Karpas-422 (cell line): ENCODE measurements at places on chromosomes 16 and 17. TPM values are rescaled to one million over a fixed set of nuclear protein-coding genes. Genes with fewer than 3 reads are reported as not detected.

TAT gene
- total RNA-seq: not detected in 2 replicates

ITGB3 gene
- 16.4 and 19.6 TPM in 2 replicates for total RNA-seq

FBXW10 gene
- total RNA-seq: not detected in 2 replicates

CACNB1 gene
- total RNA-seq: 9.1 and 13.6 TPM in 2 replicates

HSD3B7 gene
- 0.65 and 2.7 TPM in 2 replicates for total RNA-seq

GPRC5C gene
- total RNA-seq: not detected in 2 replicates

SLC16A11 gene
- total RNA-seq: not detected in 2 replicates

PRAC2 gene
- not detected in 2 replicates for total RNA-seq

DHX58 gene
- total RNA-seq: 12.6 and 20.3 TPM in 2 replicates

DNA sequence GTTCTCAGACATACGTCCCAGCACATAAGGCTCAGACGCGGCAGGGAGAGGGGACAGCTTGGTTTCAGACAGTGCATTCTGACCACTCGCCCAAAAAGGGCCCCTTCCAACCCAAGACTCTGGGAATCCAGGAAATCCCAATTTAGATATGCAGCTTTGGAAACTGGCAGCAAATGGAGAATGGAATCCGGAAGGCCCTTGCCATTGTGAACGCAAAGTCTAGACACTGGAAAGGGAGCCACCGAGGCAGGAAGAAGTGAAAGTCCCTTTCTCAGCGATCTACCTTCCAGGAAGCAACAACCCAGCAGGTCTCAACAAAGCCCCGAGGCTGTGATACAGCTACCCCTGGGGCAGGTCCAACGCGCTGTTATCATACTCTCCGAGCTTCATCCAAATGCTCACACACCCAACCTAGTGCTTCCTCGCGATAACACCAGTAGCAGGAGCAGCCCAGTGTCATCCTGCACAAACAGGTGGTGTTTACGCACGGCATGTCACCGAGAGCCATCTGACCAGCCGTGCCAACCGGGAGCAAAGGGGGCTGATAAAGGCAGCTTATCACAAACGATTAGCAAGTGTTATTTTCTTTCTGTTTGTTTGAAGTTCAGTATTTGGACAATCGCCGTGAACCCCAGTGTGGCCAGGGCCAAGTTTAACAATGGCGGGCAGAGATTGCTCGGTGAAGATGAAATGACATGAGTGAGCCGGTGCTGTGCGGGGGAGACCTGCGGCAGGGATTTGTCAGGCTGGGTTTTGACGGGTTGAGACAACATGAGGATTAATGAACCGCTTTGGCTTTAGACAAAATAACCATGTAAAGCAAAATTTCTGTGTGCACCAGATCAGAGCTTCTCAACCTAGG is 240.6 kb downstream of the FOXL1 start:
- DNase-seq: no peak

GRCh38 chr16:73018821-73019456 is 29.0 kb downstream of the ZFHX3 start:
- DNase-seq: no peak

GRCh38 chr16:85054948-85055492 is 27.4 kb downstream of the KIAA0513 start:
- DNase-seq: no peak

DNA sequence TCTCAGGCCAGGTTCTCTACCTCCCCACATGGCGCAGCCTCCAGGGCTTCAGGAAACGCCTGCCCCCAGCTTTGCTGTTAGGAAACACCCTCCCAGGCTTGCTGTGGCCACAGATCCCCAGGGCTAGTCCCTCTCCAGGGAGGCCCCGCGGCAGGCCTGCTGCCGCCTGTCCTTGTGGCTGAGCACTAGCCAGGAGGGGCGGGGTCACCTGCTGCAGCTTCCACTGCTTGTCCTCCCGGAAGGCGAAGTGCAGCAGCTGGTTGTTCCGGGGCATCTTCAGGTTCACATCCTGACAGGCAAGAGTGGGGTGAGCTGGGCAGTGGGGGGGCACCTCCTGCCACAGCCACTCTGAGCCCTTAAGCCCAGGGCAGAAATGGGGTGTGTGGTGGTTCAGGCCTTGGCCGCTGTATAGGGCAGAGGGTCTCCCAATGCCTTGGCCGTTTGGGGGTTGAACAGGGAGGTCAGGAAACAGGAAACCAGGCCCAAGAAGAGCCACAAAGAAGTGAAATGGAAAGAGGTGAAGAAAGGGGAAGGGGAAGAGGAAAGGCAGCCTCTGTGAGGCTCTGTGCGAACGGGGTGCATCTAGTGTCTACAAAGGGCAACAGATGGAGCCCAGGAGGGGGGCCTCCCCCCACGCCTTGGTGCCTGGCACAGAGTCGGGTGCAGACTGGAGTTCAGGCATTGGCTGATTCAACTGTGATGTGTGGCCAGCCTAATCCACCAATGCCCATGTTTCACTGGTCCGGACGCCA is 2.0 kb downstream of the ROGDI start:
- no peak for DNase-seq

DNA sequence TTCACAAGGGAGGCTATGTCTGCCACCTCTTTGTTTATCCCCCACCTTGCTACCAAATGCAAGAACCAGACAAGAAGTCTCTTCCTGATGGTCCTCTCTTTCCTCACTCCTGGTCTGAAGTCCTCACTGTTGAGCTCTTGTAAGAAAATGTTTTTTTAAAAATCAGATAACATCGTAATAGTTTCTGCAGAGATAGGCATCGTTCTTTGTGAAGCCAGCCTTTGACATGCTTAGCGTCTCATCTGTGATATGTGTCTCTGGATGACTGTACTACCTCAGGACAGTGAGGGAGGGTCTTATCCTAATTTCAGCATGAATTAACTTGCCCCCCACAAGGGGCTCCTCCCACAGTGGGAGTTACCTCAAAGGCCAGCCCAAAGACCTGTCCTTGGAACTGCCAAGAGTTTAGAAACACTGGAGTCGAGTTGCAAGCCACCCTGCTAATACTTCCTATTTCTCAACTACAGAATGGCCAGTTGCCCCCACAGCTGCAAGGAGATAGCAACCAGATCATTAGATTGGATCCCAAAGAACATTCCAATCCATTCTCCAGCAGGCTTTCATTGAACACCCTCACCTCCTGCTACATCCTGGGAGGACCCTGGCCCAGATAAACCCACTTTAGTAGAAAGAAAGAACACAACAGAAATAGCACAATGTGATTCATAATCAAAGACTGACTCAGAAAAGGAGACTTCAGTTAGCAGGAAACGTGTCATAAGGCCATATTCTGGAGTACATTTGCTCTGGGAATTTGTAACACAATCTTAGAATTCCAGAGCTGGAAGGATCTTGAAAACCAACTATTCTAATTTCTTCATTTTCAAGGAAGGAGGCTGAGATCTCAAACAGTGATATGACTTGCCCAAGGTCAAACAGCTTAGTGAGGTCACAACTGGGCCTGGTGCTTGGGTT is 151.0 kb downstream of the IRX3 start:
- DNase-seq: no peak

GRCh38 chr16:4972938-4973587 is 14.9 kb downstream of the SEC14L5 start:
- no peak for DNase-seq

GRCh38 chr16:14300705-14301168 is 229.6 kb downstream of the MRTFB start:
- DNase-seq: peak; percentile 90

- peak; percentile 58 for DNase-seq
Observed at GRCh38 chr17:42193216-42193968, 902 bp downstream of the GHDC start.

DNA sequence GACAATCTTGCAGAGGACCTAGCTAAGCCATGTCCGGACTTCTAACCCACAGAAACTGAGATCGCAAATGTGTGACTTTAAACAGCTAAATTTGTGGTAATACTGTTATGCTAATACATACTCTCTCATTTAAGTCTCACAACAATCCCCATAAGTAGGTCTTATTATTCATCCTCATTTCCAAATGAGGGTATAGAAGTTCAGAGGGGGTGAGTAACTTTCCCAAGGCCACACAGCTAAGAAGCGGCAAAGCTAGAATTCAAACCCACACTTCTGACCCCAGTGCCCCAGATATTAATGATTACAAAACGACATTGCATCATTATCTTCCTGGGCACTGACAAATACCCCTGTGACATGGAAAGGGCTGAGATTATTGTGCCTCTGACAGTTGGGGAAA is 81.4 kb downstream of the CNGB1 start:
- DNase-seq: no peak

DNA sequence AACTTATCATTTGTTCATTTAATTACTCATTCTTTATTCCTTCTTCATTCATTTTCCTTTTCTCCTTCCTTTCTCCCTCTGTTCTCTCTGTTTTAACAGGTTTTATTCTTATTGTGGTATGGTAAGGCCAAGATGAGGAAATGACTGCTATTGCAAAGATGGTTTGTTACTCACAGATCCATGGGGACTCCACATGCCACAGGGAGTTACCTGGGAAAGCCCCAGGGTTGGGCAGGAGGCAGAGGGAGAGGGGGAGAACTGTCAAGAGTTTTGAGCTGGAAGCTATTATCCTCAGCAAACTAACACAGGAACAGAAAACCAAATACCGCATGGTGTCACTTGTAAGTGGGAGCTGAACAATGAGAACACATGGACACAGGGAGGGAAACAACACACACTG is 453.3 kb downstream of the WWOX start:
- DNase-seq: no peak

DNA sequence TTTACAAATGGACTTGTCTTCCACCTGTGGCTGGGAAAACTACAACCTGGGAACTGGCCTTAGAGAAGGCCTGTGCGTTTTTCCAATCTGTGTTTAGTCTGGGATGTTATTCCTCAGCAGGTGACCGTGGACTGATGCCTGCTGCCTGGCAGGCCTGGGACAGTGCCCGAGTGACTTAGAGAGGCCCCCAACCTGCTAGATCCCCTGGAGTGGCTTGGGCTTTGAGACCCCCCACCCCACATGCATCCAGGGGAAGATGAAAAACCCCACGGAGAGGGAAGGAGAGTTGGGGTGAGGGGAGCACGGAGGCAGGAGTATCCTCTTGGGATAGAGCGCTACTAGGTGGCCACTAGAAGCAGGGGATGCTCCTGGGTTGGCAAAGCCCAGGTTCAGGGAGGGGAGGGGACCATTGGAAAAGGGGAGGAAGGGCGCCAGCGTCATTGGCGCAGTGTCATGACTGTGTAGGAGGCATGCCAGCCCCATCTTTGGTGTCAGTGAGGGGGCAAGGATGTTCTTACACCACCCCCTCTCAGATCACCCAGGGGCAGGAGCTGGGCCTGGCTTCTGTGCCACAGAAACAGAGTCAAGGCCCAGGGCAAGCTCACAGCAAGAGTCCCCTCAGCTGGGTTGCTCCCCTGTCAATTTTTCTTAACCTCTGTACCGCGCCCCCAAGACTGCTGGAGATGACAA is 54.1 kb downstream of the MEAK7 start:
- DNase-seq: no peak

- DNase-seq: no peak
Observed at GRCh38 chr17:79062691-79063090, 11.9 kb upstream of the ENGASE start.

GRCh38 chr16:73186752-73187601 is 139.0 kb upstream of the ZFHX3 start:
- DNase-seq: no peak

- DNase-seq: no peak
Observed at GRCh38 chr16:52308051-52308450, 238.9 kb downstream of the TOX3 start.

DNA sequence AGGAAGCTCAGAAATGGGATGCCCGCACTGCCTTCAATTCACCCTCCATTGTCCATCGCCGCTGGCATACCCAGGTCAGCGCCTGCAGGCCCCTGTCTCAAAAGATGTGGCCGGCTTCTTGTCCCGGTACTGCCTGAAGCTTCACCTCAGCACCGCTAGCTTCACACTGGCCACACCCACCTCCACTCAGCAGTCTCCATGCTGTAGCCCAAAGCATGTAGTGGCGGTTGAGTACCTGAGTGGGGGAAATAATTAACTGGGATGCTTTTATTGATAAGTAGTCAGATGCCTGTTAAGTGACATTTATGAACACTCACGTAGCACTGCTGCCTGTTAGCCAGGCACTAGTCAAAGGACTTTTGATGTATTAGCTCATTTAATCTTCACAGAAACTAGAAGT is 143.2 kb downstream of the RPTOR start:
- no peak for DNase-seq

DNA sequence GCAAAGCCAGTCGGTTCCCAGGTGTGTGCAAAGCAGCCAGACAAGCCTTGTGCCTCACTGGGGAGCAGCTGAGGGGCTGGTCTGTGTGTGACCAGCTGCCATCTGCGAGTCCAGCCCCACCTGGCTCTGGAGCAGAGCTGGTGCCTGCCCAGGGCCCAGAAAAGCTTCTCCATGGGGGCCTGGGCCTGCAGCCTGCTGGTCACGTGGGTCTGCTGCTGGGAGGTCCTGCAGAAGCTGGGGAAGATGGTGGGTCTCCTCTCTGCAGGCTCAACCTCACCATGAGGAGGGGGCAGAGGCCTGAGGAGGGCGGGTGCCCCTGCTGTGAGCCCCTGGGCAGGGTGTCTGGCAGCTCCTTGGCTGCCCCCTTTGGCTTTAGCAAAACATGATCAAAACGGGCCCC is 71.9 kb downstream of the ENGASE start:
- DNase-seq: no peak

- no peak for DNase-seq
Observed at GRCh38 chr17:39598047-39598481, 9.7 kb downstream of the NEUROD2 start.

- DNase-seq: no peak
Observed at GRCh38 chr16:49789616-49790015, 66.3 kb downstream of the ZNF423 start.

DNA sequence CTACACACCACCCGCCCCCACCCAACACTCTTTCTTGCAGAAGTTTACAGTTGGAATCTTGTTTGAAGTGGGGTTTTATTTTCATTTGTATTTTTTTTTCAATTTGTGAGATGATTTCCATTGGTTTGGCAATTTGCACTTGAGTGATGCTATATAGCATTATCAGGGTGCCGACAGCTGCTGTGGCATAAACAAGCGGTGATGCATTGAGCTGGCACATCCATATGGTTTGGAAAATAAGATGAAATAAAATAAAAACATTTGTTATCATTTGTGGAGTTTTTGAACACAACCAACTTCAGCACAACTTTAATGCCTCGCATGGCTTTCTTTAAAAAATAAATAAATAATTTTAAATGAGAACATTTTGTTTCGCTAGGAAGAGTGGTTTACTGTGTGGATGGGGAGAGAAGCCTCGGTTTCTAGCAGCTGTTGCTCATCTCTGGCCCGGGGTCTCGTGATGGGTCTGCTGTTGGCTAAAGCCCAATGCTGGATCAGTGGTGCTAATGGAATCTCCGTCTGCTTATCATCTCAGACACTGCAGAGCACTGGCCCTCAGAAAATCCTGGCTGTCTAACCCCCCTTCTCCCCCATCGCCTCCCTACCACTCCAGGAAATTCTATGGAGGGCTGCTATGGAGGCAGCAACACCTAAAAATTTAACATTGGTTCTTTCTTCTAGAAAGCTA is 192.3 kb upstream of the MAF start:
- DNase-seq: no peak
